ENCODE measurements at places on chromosomes 1 and 21. TPM values are rescaled to one million over a fixed set of nuclear protein-coding genes. Genes with fewer than 3 reads are reported as not detected.

TDRD5 gene
- not detected for total RNA-seq

KHDRBS1 gene
- total RNA-seq: 67.2 TPM

NT5C1A gene
- not detected for total RNA-seq

AMY2B gene
- total RNA-seq: 50.1 TPM

LCE1D gene
- not detected for total RNA-seq

MRPL24 gene
- 53.0 TPM for total RNA-seq

LCK gene
- 0.36 TPM for total RNA-seq

CFAP141 gene
- total RNA-seq: not detected

CYP4B1 gene
- total RNA-seq: 43.1 TPM

RIPPLY3 gene
- not detected for total RNA-seq

KCND3 gene
- total RNA-seq: 18.3 TPM

FCRL2 gene
- total RNA-seq: not detected

ZMPSTE24 gene
- total RNA-seq: 40.7 TPM

ERICH3 gene
- total RNA-seq: 0.36 TPM

FAM131C gene
- 0.81 TPM for total RNA-seq

C4BPA gene
- not detected for total RNA-seq

BEND5 gene
- 12.7 TPM for total RNA-seq

S100A7A gene
- not detected for total RNA-seq

CFAP126 gene
- not detected for total RNA-seq

SLC6A17 gene
- 0.36 TPM for total RNA-seq

ALPL gene
- 2.3 TPM for total RNA-seq

CRYBG2 gene
- total RNA-seq: 1.8 TPM

HMCN1 gene
- total RNA-seq: 6.7 TPM

CACNA1S gene
- not detected for total RNA-seq

RASSF5 gene
- 6.9 TPM for total RNA-seq

SLC25A34 gene
- 1.8 TPM for total RNA-seq

CTSK gene
- 91.2 TPM for total RNA-seq

AGPAT3 gene
- total RNA-seq: 20.3 TPM

KIF26B gene
- total RNA-seq: 2.3 TPM

MYOM3 gene
- not detected for total RNA-seq

ISG15 gene
- total RNA-seq: 64.1 TPM

SHISAL2A gene
- total RNA-seq: not detected

SLAMF9 gene
- not detected for total RNA-seq

RHEX gene
- total RNA-seq: not detected

ADGRB2 gene
- total RNA-seq: 3.9 TPM

TMCO1 gene
- total RNA-seq: 36.7 TPM

ESRRG gene
- total RNA-seq: 0.33 TPM

PPIAL4G gene
- total RNA-seq: not detected

ATP6V1G3 gene
- not detected for total RNA-seq

TRIM67 gene
- total RNA-seq: 0.28 TPM

KCNE2 gene
- 0.99 TPM for total RNA-seq

BCAN gene
- 2.9 TPM for total RNA-seq

FCGR1A gene
- 5.8 TPM for total RNA-seq

UTS2 gene
- not detected for total RNA-seq

THEM5 gene
- total RNA-seq: not detected

CYYR1 gene
- 4.5 TPM for total RNA-seq

OR2L2 gene
- under 0.01 TPM for total RNA-seq
